ENCODE measurements at places on chromosomes 12 and 14. TPM values are rescaled to one million over a fixed set of nuclear protein-coding genes. Genes with fewer than 3 reads are reported as not detected.

DNA sequence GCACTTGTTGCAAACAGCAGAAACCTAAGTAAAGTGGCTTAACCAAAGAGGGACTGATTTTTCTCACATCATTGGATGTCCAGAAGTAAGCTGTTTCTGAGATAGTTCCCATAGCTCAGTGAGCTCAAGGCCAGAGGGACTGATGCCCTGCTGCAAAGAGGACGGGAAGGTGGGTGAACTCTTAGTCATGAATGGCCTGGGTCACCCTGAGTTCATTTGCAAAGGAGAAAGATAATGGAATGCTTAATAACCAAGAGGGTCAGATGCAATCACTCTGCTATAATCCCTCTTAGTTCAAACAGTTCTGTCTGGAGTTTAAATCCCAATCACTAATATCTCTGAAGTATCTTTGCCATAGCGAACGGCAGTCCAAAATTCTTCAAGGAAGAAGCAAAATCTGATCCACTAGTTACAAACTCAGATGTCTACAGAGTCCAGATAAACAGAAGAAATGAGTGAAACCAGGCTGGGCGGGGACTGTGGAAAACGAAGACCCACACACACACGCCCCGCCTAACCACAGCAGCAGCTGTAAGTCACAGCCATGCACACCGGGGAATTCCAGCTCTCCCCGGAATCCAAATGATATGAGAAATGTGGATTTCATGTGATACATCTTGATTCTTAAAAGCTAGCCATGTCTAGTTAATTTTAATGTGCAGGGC lies 289.5 kb downstream of the TMEM132D start:
- DNase-seq = no peak

- DNase-seq = no peak
Measured at GRCh38 chr12:117060246-117060928, 38.8 kb downstream of the TESC start.

Gene KLRC1
- not detected for total RNA-seq

Gene DCAF4
- total RNA-seq = 16.9 TPM

- DNase-seq = no peak
Measured at GRCh38 chr12:91835693-91836092, 310.0 kb downstream of the BTG1 start.

Gene CNTN1
- 0.60 TPM for total RNA-seq

GRCh38 chr12:7241404-7242005 lies 52.0 kb downstream of the PEX5 start:
- no peak for DNase-seq

GRCh38 chr14:71533800-71534199 lies 398.4 kb upstream of the RGS6 start:
- no peak for DNase-seq

DNA sequence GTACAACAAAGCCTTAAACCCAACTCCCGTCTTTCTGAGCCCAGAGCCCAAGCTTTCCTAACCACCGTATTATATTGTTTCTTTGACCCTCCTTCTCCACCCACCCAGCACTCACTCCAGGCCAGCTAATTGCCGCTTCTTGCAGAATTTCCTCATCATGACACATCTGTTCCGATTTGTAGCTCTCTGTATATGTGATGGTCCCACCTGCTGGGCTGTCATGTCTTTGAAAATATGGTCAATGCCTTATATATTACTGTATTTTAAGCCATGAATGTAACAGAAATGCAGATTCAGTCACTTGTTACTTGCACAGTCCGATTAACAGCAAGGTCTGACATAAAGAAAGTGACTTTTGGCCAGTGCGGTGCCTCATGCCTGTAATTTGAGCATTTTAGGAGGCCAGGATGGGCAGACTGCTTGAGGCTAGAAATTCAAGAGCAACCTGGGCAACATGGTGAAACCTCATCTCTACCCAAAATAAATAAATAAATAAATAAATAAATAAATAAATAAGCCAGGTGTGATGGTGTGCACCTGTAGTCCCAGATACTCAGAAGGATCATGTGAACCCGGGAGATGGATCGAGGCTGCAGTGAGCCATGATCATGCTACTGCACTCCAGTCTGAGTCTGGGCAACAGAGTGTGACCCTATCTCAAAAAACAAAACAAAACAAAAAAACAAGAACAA lies 359.8 kb downstream of the ATP23 start:
- no peak for DNase-seq

Gene SIX4
- 0.55 TPM for total RNA-seq

- no peak for DNase-seq
Measured at GRCh38 chr12:125189502-125189901, 124.3 kb downstream of the AACS start.

Gene SLC10A1
- not detected for total RNA-seq
